ENCODE measurements at places on chromosomes 12 and 14.

- DNase-seq = no peak
These were observed 11.7 kb upstream of the RIPK3 start for GRCh38 chr14:24351517-24351916.

DNA sequence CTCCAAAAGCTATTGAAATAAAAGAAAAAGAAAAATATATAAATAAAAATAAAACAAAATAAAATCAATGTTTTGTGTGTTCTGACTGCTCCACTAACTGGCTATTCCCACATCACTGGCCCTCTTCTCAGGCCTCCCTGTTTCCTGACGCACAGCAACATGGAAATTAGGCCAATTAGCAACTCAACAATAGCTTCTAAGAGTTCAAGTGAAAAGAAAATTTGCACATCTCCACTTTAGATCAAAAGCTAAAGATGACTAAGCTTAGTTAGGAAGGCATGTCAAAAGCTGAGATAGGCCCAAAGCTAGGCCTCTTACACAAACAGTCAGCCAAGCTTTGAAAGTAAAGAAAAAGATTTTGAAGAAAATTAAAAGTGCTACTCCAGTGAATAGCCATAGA is 200.8 kb downstream of the DUSP6 start:
- no peak for DNase-seq

- no peak for DNase-seq
These were observed 238.5 kb downstream of the SPTSSA start for GRCh38 chr14:34223373-34224148.

DNA sequence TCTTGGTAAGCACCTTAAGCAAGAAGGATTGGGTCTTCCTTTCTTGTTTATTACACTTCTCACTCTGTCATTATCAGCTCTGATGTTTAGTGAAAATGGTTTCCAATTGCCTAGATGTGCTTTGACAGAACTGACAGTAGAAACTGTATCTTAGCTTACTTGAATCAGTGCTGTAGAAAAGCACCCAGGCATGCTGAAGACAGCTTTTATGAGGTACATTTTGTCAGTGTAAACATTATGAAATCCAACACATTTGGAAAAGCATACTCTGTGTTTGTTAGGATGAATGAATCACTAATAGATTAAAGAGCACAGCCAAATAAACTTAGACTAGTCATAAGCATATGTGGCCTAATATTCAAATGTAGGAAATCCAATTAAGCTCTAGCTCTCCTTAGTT is 290.2 kb upstream of the NPAS3 start:
- DNase-seq = no peak

DNA sequence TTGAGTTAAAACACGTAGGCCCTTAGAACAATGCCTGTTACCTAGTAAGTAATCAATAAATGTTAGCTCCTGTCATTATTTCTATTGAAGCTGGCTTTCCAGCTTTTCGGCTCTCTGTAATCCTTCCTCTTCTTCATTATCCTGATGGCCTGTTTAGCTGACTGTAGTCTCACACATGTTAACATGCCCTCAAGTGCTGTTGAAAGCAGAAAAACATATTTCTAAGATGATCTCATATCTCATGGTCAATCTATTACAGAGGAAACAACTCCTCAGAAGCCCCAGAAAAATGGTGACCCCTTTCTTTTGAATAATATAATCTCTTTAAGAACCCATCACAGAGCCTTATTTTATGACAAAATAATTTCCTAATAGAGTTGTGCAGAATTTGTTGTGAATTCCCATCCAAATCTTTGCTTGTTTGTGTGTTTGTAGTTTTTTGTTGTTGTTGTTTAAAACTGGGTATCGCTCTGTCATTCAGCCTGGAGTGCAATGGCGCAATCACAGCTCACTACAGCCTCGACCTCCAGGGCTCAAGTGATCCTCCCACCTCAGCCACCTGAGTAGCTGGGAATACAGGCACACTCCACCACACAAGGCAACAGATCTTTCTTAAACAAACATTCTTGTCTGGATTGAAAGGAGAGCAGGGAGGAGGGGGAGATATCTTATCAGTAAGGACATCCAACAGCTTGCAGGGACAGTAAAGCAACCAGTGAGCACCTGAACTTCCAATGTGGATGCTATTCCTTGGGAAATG is 242.5 kb upstream of the CAND1 start:
- DNase-seq = no peak

GRCh38 chr14:95398630-95399547 is 79.2 kb upstream of the CLMN start:
- DNase-seq = no peak

DNA sequence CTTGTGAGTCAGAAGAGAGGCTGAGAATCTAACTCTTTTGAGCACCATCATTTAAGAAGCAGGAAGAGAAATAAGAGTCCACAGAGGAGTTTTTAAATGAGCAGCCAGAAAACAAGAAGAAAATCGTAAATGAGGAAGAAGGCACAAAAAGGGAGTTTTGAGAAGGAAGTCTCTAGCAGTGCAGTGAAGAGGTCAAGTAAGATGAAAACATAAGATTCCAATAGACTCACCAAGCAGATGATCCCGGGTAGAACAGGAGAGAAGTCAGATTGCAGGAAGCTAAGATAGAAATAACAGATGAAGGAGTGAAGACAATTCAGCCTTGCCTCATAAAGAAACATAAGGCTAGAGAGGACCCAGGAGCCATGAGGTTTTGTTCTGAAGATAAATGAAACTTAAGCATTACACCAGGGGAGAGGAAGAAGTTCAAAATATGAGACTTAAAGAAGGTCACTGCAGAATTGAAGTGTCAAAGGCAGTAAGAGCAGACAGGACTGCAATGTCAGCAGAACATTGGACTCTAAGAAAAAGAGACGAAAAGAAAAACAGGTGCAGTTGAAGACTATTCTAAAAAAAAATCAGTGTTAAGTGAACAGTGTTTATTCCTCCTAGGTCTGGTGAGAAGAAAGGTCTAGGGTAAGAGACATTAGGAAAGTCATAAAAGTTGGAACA is 229.0 kb downstream of the SEC23A start:
- DNase-seq = no peak

DNA sequence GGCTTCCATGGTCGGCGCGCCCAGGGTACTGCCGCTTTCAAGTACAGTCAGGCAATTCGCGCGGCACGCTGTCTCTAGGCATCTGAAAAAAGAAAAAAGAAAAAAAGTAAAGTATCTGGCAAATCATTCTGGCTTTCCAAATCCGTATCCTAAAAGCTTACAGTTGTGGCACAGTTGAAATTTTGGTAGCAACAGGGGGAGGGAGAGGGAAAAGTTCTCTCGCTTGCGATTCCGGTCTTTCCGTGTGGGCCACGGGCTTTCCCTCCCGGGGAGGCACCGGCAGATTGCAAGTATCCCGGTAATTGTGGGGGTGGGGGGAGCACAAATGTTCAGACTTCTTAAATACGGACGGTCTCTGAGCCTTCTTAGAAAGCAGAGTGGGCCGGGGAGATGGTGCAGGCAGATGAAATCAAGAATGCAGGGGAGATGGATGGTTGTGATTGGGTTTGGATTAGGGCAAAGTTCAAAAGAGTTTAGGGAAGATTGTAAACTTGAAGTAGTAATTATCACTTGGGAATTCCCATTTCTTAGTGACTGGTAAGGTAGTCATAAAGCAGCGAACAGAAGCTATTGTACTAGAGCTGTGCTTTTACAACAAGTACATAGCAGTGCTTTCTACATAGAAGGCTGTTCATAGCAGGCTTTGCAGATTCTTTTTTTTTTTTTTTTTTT is 1.2 kb downstream of the SOCS2 start:
- DNase-seq = peak; percentile 22

DNA sequence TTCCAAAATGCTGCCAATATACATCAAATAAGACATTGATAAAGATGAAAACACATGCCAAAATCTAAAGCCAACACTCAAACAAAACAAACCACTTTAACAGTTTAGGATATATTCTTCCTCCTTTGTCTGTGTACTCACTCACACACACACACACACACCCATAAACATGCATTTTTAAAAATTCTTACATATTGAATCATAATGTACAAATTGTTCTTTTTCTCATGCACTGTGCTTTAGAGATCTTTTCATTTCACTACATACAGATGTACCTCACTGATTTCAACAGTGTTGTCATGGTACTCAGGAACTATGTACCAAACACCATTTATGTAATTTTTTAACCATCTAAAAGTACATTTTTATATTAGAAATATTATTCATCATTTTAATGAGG is 9.5 kb upstream of the RERG start:
- DNase-seq = no peak

- DNase-seq = peak; percentile 75
These were observed 265.6 kb downstream of the AACS start for GRCh38 chr12:125330645-125331341.

GRCh38 chr14:97634751-97635150 is 837.6 kb downstream of the VRK1 start:
- peak; percentile 14 for DNase-seq

DNA sequence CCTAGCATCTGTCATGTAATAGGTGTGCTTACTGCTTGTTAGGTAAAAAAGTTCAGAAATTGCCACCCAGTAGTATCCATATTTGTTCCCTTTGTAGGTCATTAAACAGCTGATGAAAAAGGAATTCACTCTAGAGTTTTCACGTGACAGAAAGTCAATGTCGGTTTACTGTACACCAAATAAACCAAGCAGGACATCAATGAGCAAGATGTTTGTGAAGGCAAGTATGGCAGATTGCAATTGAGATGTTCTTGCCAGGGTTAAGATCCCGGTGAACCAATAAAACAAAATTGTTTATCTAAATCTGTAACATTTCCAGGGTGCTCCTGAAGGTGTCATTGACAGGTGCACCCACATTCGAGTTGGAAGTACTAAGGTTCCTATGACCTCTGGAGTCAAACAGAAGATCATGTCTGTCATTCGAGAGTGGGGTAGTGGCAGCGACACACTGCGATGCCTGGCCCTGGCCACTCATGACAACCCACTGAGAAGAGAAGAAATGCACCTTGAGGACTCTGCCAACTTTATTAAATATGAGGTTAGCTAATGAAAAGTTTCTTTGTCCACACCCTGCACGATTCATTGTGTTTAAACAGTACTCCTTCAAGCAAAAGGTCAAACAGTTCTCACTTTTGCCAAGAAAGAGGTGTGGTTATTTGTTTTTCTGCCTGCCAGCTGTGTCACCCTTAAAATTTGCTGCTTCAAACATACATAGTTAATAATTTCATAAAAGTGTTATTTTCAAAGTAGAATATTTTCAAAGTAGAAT is 58.3 kb downstream of the ATP2A2 start:
- no peak for DNase-seq

GRCh38 chr12:57609781-57610553 is 1.3 kb upstream of the ARHGEF25 start:
- DNase-seq = no peak

DNA sequence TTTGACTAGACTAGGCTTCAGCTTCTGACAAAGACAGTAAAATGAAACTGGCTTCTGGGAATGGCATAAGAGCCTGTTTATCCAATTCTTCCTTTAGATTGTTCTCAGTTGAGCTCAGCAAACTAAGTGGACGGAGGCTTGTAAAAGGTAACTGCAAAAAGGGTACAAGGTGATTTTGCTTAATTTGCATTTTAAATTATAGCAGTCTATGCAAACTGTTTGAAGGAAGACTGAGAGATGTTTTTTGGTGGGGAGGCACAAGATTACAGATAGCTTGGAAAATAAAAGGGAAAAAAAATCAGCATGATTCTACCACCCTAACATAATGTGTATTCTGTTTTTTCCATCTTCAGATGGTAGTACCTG is 5.0 kb downstream of the SUSD6 start:
- DNase-seq = no peak

DNA sequence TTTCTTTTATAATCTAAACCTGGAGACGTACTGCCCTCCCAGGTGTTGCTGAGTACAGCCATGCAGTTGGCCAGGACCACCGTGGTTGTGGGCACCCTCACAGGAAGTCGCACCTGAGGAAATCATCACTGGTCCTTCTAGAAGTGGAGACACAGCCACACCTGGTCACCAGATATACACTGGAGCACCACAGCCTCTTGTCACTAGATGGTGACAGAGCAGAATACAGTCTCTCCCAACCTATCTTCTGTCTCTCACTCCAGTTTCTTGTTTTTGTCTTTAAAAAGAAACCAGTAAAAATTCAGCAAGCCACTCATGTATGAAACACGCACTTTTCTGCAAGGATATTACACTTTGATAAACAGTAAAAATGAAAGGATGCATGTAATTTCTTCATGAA is 43.1 kb upstream of the GPHB5 start:
- DNase-seq = no peak

DNA sequence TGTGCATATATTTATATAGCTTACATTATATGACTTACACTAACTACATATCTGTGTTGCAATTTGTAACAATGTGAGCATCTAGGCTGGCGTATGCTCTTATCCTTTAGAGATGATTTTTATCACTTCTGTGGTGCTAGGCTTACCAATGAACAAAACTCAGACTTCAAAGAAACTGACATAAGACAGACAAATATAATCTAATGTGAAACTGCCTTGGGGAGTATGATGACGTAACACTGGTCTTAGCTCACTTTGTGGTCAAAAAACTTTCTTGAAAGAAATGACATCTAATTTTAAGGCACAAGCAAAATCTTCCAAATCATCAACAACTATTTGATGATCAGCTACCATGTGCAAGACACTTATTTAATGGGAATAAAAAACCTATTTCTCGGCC is 50.0 kb downstream of the SOX5 start:
- DNase-seq = no peak

DNA sequence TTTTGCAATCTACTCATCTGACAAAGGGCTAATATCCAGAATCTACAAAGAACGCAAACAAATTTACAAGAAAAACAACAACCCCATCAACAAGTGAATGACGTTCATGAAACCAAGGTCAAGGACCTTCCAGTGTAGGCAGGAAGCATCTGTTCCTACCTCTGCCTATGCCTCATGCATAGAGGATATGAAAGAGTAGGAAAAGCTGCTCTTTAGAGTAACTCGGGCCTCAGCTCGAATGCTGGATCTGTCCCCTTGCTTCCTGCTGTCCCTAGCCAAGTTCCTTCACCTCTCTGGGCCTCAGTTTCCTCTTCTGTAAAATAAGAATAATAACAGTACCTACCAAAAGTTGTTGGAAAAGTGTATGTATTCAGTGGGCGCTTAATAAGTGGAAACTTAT is 65.0 kb downstream of the FOXN4 start:
- DNase-seq = no peak

DNA sequence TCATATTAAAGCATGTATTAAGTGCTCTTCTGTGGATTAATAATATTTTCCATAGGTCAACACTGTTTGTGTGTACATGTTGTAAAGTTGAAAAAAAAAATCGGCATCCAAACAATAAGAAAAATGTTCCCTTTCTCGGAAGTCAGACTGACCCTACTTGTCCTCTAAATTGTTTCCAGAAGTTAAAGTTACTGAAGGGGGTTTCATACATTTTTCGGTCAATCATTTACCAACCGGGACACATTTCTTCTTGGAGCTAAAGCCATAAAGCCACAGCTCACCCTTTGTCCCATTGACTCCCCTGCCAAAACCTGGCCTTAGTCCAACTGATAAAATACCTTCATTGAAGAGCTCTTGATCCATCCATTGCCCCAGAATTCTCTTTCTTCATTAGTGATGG is 230.0 kb downstream of the ANO2 start:
- no peak for DNase-seq

GRCh38 chr12:101697930-101698799 is 725 bp downstream of the CHPT1 start:
- DNase-seq = peak; percentile 29
